Neuronal stem cell (in vitro differentiated cells): ENCODE measurements at places on chromosomes 5 and 9.
A peak's percentile ranks its signal among the peaks of the same experiment; 100 is the strongest.

GRCh38 chr5:142481410-142481809, 156.6 kb upstream of the SPRY4 start:
- no peak for DNase-seq
- H3K27me3 ChIP-seq: no peaks in the 10 kb centered on the region
- H3K4me1 ChIP-seq: no peaks in the 10 kb centered on the region
- no peaks in the 10 kb centered on the region for H3K36me3 ChIP-seq
- H3K4me3 ChIP-seq: no peak overlapping the region
- no peak overlapping the region for H3K27ac ChIP-seq

- no peak overlapping the region for H3K27ac ChIP-seq
- no peaks in the 10 kb centered on the region for H3K36me3 ChIP-seq
- DNase-seq: no peak
- H3K27me3 ChIP-seq: peaks cover 38% of the 10 kb centered on the region
- no peak overlapping the region for H3K4me3 ChIP-seq
- H3K4me1 ChIP-seq: peaks cover 6% of the 10 kb centered on the region
These were observed 39.1 kb upstream of the FLT4 start for GRCh38 chr5:180688330-180689070.

- no peak overlapping the region for H3K27ac ChIP-seq
- peaks cover 6% of the 10 kb centered on the region for H3K4me1 ChIP-seq
- H3K4me3 ChIP-seq: no peak overlapping the region
- H3K27me3 ChIP-seq: peaks cover 56% of the 10 kb centered on the region
These were observed 51.6 kb downstream of the AHRR start for GRCh38 chr5:372996-373709.

- H3K27me3 ChIP-seq: no peaks in the 10 kb centered on the region
- peak overlapping the region; percentile 99 for H3K4me3 ChIP-seq
- DNase-seq: no peak
- no peak overlapping the region for H3K27ac ChIP-seq
- H3K4me1 ChIP-seq: peaks cover 18% of the 10 kb centered on the region
- H3K36me3 ChIP-seq: peaks cover 61% of the 10 kb centered on the region
These were observed 904 bp downstream of the RPL12 start for GRCh38 chr9:127450243-127450760.

DNA sequence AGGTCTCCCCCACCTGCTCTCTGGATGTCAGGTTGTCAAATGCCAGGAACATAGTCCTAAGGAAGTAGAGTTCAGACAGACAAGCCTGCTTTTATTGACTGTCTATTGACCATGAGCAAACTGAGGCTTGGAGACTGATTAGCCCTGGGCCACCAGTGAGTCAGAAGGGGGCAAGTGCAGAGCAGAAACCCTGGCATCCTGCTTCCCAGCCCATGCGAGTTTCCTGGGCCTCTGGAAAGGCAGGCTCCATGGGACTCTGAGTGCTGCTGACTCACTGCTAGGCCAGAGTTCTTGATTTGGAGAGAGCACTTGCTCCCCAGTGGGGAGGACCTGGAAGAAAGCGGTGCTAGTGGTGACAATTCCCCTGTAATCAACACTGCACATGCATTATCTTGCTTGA, 2.8 kb upstream of the HBEGF start:
- no peak overlapping the region for H3K4me3 ChIP-seq
- peaks cover 40% of the 10 kb centered on the region for H3K27me3 ChIP-seq
- no peak for DNase-seq
- no peak overlapping the region for H3K27ac ChIP-seq
- no peaks in the 10 kb centered on the region for H3K36me3 ChIP-seq

DNA sequence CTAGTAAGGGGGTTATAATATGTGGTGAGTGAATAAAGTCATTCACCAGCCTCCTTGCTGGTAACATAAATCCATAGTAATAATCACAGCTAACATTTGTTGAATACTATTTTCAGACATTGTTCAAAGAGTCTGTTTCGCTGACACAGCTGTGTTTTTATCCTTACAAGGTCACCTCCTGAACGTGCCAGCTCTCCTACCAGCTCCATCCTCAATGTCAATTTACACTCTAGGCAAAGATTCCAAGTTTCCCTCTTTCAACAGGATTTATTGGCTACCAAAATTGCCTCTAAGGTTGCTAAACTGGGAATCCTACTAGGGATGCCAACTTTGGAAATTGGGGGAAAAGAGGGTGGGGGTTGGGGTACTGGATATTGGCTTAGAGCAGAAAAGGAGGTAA, 30.7 kb upstream of the SMC5 start:
- DNase-seq: no peak
- no peaks in the 10 kb centered on the region for H3K4me1 ChIP-seq
- H3K36me3 ChIP-seq: no peaks in the 10 kb centered on the region
- H3K27me3 ChIP-seq: no peaks in the 10 kb centered on the region
- H3K4me3 ChIP-seq: no peak overlapping the region

GRCh38 chr9:87613265-87614111, 112.4 kb upstream of the CTSL start:
- H3K4me3 ChIP-seq: no peak overlapping the region
- H3K4me1 ChIP-seq: peaks cover 10% of the 10 kb centered on the region
- H3K27ac ChIP-seq: no peak overlapping the region
- H3K36me3 ChIP-seq: no peaks in the 10 kb centered on the region

DNA sequence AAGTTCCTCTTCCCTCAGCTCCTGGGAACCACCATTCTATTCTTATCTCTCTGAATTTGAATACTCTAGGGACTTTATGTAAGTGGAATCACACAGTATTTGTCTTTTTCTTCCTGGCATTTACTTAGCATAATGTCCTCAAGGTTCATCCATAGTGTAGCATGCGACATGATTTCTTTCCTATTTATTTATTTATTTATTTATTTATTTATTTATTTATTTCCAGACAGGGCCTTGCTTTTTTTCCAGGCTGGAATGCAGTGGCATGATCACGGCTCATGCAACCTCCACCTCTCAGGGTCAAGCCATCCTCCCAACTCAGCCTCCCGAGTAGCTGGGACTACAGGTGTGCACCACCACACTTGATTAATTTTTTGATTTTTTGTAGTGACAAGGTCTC, 142.1 kb downstream of the GPBP1 start:
- H3K27me3 ChIP-seq: no peaks in the 10 kb centered on the region
- DNase-seq: no peak
- H3K4me1 ChIP-seq: peaks cover 2% of the 10 kb centered on the region
- no peak overlapping the region for H3K27ac ChIP-seq
- no peak overlapping the region for H3K4me3 ChIP-seq
- H3K36me3 ChIP-seq: no peaks in the 10 kb centered on the region

DNA sequence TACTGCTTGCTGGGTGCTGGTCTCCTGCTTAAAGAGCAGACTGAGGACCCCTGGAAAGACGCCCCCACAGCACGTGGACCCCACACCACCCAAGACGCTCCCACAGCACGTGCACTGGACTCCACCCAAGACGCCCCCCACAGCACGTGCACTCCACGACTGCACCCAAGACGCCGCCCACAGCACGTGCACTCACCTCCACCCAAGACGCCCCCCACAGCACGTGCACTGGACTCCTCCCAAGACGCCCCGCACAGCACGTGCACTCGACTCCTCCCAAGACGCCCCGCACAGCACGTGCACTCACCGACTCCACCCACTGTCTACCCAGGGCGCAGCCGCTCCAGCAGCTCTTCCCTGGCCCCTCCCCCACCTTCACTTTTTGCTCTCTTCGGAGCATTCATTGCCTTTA, 50.5 kb downstream of the EHMT1 start:
- no peaks in the 10 kb centered on the region for H3K27me3 ChIP-seq
- no peak overlapping the region for H3K27ac ChIP-seq
- peaks cover 4% of the 10 kb centered on the region for H3K36me3 ChIP-seq
- peak overlapping the region; percentile 11 for H3K4me3 ChIP-seq
- DNase-seq: no peak
- peaks cover 60% of the 10 kb centered on the region for H3K4me1 ChIP-seq

GRCh38 chr9:135809166-135809565, 98.2 kb downstream of the CAMSAP1 start:
- DNase-seq: no peak
- peaks cover 42% of the 10 kb centered on the region for H3K36me3 ChIP-seq
- no peaks in the 10 kb centered on the region for H3K27me3 ChIP-seq

GRCh38 chr9:99822806-99823591, 1.3 kb downstream of the NR4A3 start:
- H3K4me3 ChIP-seq: peak overlapping the region; percentile 87
- DNase-seq: peak; percentile 56
- no peaks in the 10 kb centered on the region for H3K27me3 ChIP-seq

DNA sequence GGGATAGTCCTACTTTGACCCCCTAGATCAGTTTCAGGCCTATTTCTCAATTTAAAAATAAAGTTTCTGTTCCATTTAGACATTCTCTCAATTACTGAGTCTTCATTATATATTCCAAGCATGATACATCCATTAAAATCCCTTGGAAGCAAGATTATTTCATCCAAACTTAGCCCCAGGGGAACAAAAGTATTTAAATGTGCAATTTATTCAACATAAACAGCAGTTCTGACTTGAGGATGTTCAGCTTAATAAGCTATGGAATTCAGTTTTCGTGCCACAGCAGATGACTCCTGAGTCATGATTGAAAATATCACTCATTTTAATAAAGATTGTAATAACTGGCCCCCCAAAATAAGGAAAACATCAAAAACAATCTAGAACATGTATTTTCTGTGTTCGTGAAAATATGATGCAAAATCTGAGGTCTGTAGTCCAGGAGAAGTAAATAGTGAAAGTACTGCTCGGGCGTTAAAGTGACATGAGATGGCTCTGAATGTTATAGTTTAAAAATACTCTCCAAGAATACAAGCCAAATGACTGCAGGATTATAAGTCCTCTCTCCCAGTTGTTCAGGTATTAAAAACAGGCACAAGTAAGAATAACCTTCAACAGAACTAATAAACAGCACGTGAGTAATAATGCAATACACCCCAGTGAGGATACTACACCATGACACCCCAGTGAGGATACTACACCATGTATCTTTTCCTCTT, 67.1 kb downstream of the RETREG1 start:
- no peaks in the 10 kb centered on the region for H3K36me3 ChIP-seq
- no peaks in the 10 kb centered on the region for H3K27me3 ChIP-seq
- no peak overlapping the region for H3K27ac ChIP-seq
- no peak for DNase-seq
